D341Med (cell line): ENCODE measurements at places on chromosomes 6 and 20.

- DNase-seq, result no peak
Measured at GRCh38 chr6:116405138-116405537, 34.4 kb downstream of the DSE start.

GRCh38 chr6:73610444-73611275, 43.1 kb downstream of the SLC17A5 start:
- DNase-seq, result no peak

DNA sequence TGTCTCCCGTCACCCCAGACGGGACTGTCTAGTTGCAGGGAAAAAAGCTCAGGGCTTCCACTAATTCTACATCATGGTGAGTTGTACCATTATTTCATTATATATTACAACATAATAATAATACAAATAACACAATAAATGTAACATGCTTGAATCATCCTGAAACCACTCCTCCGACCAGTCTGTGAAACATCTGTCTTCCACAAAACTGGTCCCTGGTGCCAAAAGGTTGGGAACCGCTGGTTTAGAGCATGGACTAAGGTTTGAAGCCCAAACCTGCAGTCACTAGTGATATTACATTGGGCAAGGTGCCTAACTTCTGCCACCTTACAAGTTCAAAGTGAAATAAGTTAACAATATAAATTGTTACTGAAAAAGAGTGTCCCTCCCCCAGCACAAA, 175.7 kb downstream of the PDE10A start:
- DNase-seq, result no peak

DNA sequence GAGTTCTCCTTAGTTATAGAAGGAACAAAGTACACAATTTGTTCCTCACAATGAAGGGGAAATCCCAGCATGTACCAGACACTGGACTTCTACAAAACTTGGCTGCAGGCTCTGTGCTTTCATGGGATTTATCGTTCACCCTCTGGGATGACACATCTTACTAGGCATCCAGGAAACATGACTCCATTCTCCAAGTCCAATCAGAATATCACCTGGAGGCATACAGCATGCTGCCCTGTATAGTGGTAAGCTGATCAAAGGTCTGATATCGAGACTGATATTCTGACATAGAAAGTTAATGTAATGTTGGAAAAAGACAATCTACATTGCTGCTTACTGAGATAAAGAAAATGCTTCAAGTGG, 6.7 kb downstream of the RWDD2A start:
- no peak for DNase-seq

GRCh38 chr6:22765015-22765414, 195.6 kb downstream of the HDGFL1 start:
- no peak for DNase-seq

DNA sequence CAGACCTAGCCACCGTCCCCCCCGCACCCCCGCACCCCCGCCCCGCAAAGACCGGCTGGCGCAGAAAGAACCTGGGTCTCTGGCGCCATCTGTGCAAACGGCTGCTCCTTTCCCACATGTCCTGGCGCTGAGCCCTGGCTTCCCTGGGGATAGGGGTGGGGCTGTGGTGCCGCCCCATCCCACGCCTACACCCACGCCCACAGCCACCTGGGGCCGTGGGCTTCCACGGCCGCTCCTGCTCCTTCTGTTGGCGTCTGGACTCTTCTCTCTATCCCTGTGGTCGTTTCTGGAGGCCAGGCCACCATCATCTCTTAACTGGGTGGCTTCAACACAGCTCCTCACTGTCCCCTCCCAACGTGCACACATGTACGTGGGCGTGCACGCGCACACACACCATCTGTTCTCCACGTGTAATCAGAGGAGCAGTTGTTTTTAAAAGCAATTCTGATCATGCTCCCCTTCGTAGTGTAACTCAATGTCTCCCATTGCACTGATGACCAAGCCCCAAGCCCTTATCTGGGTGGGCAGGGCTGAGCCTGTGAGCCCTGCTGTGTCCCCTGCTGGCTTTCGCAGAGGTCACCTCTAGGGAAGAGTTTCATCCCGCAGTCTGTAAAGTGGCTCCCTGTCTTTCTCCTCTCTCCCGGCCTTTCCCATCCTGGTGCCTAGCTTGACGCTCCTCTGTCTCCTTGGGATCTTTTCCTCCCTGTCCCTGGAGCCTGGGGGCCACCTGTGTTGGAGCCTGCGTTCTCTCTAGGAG, 31.9 kb upstream of the FAM83D start:
- DNase-seq, result no peak

DNA sequence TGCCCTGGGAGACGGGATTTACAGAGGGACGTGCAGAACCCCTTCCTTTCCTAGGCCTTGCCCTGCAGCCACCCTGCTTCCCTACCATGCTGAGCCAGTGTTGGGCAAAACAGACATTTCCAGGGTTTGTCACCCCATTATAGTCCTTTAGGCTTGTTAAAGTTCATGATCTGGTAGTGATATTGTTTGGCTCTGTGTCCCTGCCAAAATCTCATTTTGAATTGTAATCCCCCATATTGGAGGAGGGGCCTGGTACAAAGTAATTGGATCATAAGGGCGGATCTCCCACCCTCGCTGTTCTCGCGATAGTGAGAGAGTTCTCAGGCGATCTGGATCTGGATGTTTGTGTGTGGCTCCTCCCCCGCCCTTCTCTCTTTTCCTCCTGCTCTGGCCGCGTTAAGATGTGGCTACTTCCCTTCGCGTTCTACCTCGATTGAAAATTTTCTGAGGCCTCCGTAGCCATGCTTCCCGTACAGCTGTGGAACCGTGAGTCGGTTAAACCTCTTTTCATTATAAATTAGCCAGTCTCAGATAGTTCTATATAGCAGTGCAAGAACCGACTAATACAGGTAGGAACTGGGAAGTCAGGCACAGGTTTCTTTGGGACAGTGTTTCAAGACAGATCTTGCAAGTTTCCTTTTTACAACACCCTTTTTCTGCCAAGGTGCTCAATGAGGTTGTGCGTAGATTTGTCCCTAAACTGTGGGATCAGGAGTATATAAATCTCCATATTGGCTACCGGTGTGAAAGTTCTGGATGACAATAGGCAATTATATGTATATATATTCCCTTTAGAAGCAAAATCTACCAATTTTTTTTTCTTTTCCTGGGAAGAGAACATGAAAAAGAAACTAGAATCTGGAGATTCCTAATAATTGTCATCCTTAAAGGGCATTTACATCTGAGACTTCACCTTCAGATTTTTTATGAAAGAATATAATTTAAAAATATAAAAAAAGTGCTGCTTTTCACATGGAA, 152.1 kb downstream of the SAMD5 start:
- no peak for DNase-seq

- DNase-seq, result no peak
Measured at GRCh38 chr20:5109276-5109675, 10.5 kb downstream of the PCNA start.

- no peak for DNase-seq
Measured at GRCh38 chr20:13455713-13456112, 183.0 kb downstream of the TASP1 start.

DNA sequence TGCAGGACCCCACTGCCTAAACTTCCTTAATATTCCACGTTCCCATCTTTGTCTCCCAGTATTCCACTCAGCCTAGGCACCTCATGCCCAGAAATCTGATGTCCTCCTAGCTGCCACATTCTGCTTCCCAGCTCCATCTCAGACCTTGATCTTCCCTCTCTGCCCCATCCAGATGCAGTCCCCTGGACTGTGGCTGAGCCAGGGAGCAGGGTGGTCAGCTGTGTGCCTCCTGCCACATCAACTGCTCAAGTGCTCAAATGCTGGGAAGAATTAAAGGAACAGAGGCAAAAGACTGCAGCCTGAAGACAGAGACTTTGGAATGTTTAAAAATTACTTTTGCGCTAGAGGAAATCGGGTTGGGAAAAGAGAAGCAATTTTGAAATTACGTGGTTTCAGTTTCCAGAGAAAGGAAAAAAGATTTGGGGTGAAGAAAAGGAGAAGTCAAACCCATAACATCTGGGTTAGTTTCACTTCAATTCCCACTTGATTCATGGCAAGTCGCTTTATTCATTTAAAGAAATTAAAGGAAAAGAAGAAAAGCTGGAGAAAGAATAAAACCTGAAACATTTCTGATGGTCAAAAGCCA, 704.8 kb downstream of the PTPRT start:
- no peak for DNase-seq

- no peak for DNase-seq
Measured at GRCh38 chr6:159687341-159687740, 5.7 kb downstream of the SOD2 start.

GRCh38 chr20:41242807-41243206, 74.7 kb downstream of the ZHX3 start:
- DNase-seq, result no peak

DNA sequence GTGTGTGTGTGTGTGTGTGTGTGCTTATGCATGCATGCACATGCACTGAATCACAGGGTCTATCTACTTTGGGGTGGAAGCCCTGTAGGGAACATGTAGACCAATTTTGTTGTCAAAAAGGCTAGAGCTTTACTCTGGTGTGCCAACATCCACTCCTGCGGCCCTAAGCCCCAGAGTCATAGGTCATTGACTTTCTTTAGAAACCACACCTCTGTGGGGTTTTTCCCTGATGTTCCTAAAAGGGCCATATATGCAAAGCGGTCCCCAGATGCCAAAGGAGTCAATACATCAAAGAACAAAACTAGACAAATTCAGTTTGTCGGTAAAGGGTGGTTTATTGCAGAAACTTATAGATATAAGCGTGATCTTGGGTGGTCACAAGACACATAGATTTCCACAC, 29.8 kb upstream of the SLC2A12 start:
- DNase-seq, result no peak

DNA sequence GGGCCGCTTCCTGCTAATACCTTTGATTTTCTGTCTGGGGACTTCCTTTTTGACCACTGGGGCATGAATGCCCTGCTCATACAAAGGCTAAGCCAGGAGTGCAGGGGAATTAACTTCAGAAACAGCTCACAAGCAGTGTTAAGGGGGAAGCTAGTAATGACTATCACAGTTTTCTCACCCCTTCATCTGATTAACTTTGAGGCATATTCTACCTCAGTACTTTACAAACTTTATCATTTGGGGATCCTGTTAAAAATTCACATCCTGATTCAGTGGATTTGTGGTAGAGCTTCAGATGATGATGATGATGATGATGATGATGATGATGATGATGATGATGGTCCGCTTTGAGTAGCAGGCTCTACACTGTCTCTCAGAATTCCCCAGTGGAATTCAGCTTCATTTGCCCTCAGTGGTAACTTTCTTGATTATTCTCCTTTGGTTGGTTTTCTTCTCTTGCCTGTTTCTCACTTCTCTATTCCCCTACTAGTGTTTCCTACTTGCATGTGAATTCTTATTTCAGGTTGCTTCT, 78.4 kb upstream of the TMEM170B start:
- DNase-seq, result no peak

DNA sequence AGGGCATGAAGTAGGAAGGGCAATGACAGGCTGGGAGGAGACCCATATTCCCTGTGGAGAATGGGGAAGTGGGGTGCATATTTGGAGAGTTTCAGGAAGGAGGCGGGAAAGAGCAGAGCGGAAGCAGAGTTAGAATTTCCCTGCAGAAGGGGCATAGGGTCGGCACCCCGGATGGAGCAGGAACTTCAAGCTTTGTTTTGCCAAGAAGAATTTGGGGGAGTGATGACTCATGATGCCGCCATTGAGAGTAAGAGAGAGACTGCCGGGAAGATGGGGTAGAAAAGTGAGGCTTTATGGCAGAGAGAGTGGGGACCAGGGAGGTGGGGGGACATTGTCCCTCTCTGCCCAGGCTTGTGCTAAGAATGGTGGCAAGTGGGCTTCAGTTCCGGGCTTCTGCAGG, 50.3 kb upstream of the EPB41L1 start:
- DNase-seq, result no peak

DNA sequence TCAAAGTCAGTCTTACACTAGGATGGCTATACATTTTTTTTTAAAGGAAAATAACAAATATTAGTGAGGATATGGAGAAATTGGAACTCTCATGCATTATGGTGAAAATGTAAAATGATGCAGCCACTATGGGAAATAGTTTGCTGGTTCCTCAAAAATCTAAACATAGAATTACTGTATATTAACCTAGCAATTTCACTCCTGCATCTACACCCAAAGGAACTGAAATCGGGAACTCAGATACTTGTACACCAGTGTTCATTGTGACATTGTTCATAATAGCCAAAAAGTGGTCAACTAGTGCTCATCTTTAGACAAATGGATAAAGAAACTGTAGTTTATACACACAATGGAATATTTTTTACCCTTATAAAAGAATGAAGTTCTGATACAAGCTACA, 110.7 kb downstream of the UTRN start:
- no peak for DNase-seq

GRCh38 chr20:59320854-59321647, 20.6 kb downstream of the EDN3 start:
- no peak for DNase-seq

GRCh38 chr6:167851370-167851952, 24.8 kb downstream of the AFDN start:
- DNase-seq, result no peak

DNA sequence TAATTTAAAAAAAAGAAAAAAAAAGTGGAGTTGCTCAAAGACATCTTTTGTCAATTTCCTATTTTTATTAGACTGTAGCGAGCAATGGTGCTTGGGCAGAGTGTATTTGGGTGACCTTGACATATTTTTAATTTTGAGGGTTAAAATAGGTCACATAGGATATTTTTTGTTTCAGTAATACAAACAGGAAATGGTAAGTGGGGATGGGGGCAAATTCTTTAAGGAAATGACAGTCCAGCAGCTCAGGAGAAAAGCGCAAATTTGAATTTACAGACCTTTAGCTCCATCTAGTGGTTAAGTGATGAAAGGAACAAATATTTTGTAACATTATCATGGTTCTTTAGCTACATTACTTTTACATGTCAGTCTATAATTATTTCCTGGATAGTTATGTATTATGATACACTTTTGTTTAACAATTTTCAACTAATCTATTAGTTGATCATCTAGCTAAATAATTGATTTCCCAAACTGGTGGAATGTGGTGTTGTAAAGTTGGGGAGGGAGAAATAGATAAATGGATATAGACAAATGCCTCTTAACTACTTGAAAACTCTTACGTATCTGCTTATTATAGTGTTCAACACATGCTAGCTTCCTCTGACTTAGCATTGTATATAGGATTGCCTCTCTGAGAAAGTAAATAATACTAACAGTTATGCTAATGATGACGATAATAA, 10.0 kb downstream of the CITED2 start:
- DNase-seq, result peak; percentile 40

GRCh38 chr6:100096341-100096740, 102.3 kb upstream of the MCHR2 start:
- DNase-seq, result no peak

GRCh38 chr6:18154507-18155149, at the start of gene TPMT:
Gene TPMT (minus strand): TSS chr6:18155077. CDS start chr6:18149127, 5,950 bp downstream.
- DNase-seq, result no peak

DNA sequence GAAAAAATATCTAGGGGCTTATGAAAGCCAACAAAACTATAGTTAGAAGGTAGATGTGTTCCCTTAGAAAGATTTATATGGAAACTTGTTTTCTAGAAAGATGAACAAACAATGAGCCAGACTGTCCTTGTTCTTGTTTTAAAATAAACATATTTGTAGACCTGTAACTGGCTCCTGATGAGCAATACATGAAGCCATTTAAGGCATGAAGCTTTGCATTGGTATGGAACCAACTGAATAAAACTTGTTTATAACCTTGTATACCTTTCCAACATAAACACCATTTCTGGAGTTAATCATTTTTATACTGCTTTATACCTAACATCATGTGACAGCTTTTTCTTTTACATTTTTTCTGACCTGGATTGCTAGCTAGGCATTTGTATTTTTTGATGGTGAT, 247.8 kb downstream of the PRL start:
- DNase-seq, result no peak
